NCI-H2171 (cell line): ENCODE measurements at places on chromosomes 7 and 10.

- DNase-seq, result no peak
Measured at GRCh38 chr10:108000365-108000764, 835.9 kb upstream of the SORCS1 start.

DNA sequence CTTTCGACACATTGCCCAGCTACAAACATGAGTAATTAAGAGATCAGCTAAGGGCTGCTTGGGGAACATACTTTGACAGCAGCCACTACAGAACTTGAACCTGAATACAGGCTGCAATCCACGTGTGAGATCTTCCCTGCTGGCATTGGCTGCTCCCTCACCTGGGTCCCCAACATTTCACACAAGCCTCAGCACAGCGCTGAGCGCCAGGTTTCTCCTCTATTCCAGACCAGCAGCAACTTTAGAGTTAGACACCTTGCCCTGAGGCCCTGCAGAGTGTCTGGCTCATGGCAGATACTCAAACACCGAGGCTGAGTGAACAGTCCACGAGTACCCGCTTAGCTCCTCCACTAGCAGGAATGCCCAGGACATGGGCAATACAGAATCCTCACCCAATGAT, 1.3 kb upstream of the WIPF3 start:
- DNase-seq, result no peak

DNA sequence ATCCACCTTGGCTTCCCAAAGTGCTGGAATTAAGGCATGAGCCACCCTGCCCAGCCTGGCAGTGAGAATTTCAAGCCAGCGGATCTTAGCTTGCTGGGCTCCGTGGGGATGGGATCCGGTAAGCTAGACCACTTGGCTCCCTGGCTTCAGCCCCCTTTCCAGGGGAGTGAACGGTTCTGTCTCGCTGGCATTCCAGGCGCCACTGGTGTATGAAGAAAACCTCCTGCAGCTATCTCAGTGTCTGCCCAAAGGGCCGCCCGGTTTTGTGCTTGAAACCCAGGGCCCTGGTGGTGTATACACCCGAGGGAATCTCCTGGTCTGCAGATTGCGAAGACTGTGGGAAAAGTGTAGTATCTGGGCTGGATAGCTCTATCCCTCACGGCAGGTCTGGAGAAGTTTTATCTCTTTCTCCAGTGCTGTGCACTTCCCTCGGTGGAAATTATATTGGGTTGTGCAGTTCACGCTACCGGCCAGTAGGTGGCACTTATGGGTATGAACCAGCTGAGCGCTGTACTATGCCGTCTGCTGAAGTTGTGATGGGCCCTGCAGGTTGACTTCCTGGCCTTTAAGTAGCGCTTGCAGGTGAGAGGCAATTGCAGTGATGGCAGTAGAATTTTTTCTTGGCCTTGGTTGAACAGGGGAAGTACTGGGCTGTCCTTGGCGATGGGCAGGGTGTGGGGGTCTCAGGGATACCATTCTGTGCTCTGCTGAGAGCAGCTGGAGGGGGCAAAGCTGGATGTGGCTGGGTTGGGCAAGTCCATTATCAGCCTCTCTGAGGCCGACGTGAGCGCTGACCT, 138.0 kb upstream of the MTPN start:
- DNase-seq, result no peak

DNA sequence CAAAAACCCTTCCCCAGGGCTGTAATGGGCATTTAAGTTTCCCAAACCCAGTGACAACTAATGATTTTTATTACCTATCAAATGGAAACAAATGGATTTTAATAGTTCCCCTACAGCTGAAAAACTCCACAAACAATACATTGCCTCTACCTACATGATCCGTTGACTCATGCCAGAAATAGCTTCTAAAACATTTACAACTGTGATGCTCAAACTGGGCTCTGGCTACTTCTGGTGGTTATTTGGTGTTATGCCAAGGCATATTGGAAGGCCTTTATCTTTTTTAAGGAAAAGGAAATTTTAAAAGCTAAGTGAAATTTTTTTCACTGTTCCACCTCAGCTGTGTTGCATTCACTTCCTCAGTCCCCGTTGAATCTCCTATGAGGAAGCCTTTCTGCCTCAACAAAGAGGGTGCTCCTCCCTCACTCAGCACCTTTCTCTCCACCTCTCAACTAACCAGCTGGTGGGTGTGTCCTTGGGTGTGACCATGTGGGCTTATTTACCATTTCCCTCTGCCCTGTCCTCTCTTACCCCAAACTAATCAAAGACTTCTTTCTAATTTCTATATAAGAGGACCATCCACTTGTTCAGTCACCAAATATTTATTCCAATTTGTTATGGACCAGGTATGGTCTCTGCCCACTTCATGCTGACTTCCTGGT, 82.9 kb downstream of the PRTFDC1 start:
- no peak for DNase-seq

- DNase-seq, result no peak
Measured at GRCh38 chr7:17206349-17206905, 92.0 kb upstream of the AHR start.

DNA sequence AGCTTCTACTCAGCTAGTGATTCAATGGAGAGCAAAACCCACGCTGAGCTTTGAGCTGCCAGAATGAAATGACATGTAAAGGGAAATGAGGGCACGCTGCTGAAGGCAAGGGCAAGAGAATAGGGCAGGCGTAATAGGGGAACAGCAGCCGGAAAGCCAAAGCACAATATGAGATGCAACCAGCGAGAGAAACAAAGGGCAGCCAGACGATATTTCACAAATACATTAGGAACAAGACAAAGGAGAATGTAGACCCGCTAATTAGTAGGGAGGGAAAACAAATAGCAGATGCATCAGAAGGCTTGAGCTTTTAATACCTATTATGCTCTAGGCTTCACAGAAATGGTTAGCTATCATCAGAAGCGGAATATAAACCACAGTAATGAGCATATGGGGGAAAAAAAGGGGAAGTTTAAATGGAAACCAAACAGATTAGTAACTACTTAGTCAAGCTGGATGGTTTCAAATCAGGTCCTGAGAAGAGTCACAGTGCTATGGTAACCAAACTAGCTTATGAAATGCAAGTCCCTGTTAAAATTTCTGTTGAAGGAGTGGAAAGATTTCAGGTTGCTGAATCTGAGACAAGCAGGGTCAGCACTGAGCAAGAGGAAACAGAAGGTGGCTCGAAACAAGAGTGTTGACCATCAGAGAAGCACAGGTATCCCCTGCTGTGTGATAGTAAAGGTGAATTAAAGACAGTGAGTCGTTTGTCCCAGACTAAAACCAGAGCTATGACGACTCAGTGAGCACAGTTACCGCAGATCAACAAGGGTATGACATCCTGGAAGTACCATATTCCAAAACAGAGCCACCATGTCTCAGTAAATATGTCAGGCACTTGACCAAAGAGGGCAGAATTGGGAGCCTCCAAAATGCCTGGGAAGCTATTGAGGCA, 496.9 kb upstream of the CELF2 start:
- no peak for DNase-seq

GRCh38 chr10:34403512-34403911, 411.6 kb downstream of the PARD3 start:
- no peak for DNase-seq

DNA sequence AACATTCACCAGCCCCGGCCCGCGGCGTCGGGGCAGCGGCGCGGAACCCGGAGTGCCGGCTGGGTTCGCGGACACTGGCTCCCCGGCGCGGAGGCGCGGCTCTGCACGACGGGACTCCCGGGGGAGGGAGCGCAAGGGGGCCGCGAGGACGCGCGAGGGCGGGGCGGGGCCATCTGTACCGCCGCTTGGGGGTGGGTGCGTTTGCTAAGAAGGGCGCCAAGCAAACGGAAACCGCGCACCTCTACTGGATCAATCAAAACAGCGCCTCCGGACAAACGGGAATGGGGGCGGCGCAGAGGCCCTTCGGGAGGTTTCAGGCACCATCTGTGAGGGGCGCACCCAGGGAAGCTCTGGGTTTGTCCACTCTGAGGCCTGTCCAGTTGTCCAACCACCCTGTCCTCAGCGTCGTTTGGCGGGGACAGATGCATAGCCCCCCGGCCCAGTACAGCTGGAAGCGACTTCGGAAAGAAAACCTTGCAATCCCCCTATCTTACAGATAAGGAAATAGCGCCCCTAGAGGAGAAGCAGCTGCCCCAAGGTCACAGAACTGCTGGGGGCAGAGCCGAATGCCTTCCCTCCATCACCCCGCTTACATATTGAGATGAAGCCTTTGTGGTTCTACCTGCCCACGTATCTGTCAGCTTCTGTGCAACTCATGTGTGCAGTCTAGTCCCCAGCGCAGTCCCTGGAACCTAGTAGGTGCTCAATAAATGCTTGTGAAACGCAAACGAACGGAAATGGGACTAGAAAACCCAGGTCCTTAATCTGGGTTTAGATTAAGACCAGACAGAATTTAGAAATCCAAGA, 10.7 kb upstream of the SLIT1 start:
- peak; percentile 61 for DNase-seq

DNA sequence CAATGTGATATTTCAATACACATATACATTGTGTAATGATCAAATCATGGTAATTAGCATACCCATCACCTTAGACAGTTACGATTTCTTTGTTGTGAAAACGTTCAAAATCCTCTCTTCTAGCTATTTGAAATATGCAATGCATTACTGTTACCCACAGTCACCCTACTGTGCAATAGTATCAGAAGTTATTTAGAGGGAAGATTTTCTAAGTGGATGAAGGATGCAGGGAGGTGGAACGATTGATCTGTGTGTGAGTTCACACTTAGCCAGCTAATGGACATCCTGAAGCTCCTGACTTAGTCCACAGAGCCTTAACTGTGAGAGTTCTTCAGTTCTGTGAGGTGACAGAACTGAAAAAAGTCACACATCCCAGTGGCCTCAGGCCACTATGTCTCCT, 97.2 kb upstream of the LAMB4 start:
- no peak for DNase-seq

DNA sequence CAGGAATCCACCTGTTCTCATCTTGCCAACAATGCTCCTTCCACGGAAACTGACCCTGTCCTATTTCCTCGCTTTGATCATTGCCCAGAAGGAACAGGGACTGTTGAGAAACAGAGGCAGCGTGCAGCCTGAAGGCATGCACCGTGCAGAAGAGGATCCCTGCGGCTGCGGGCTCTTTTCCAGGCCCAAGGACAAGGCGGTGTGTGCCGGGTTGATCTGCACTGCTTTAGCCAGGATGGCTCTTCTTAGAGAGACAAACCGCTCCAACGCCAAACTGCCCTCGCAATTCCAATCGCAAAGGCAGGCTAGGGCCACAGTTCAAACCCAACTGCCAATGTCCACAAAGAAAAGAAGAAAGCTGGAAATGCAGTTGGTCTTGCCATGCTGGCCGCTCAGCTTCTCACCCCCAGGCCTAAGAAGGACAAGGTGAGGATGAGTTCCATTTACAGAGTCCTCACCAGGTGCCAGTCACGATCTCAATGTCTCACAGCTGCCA, 26.5 kb downstream of the BRI3 start:
- no peak for DNase-seq

- DNase-seq, result no peak
Measured at GRCh38 chr7:27166531-27167505, 1.5 kb upstream of the HOXA9 start.

GRCh38 chr10:110487411-110488331, 10.0 kb upstream of the DUSP5 start:
- peak; percentile 17 for DNase-seq

DNA sequence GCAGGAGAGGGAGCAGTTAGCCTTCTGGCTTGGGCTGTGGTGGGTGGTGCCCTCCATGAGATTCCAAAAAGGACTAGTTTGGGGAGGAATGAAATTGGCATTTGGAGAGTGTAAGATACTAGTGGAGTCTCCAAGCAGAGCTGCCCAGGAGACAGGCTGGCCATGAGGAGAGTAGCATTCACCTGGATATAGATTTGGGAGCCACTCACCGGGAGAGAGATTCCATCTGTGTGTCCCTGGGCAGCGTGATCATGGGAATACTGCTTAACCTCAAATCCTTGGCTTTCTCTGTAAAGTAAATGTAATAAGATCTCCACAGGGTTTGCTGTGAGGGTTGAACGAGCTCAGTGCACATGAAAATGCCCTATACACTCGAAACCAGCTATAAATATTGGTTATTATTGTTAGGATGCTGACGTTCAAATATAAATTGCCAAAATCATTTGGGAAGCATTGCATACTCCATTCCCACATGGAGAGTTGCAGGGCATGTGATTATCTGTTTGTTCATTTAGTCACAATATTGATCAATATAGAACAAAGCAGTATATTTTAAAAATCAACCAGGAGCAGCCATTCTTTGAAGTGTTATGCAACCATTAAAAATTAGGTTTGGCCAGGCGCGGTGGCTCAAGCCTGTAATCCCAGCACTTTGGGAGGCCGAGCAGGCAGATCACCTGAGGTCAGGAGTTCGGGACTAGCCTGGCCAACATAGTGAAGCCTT, 143.7 kb downstream of the CUX1 start:
- no peak for DNase-seq

DNA sequence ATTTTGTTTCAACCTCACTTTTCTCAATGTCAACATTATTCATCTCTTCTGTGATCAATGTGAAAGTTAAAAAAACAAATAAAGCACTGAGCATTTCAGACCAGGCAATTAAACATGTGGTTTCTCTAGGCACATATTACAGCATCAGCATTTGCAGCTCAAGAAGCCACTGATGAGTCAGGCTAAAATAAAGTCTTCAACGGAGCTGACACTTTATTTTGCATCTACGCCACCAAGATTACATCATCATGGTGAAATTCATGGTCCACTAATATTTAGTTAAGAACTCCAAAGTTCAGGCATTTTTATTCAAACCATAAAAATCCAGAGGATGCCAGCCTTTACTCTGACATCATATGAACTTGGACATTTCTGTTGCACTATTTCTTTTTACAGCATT, 33.0 kb downstream of the MAGI2 start:
- DNase-seq, result no peak

DNA sequence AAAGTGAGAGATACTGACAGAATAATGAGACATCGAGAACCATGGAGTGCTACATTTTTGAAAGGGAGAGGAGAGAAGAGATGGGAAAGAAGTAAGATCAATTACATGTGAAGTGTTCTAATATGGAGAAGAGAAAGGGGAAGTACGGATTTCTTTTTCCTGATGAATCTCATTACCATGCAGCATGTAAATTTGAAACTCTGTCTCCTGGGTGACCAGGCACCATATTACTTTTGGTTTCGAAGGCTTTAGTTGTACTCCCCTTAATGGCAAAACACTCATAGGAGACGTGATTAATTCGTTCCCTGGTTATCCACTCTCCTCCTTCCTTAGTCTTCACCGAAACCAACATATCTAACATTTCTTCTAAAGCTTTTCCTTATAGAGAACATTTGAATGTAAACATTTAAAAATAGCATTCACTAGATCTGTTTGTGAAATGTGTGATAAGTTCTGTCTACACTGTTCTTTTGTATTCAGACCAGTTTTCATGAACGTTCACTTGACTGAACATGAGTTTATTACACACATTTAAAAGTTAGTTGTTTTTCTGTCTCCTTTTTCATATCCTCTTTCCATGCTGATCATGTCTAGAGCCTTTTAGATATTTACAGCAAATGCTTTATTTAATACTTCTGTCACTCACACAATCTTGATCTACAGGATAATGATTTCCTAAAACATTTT, 80.2 kb upstream of the MSRB2 start:
- DNase-seq, result no peak

DNA sequence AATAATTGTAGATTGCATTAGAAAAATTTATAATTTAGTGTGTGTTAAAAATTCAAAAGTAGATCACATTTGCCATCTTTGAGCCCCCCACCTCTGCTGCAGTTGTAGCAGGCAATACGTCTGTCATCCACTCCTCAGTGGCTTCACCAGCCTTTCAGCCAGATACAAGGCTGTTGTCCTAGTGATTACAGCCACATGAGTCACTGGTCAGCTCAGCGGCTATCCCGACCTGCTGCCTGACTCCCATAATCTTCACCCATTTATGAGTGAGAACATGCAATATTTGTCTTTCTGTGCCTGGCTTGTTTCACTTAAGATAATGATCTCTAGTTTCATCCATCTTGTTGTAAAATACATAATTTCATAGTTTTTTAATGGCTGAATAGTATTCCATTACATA, 9.2 kb downstream of the OR2A5 start:
- DNase-seq, result no peak
